ENCODE measurements at places on chromosomes 16 and 17. TPM values are rescaled to one million over a fixed set of nuclear protein-coding genes. Genes with fewer than 3 reads are reported as not detected.

The CCL16 gene
- polyA plus RNA-seq, result not detected

DNA sequence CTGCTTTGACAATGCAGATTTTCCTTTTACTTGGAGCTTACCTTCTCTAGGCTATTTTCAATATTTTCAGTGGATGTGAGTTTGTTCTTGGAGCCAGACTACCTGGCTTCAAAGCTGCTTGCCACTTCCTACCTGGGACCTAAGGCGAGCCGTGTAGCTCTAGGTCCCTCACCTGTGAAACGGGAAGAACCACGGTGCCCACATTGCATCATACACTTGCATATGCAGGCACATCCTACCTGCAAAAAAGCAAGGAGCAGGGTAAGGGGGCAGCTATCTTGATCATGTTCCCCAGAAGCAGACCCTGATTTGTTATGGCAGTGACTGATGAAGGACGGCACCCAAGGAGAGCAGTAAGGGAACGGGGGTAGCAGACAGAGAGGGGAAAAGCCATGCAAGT is 27.0 kb upstream of the MPRIP start:
- no peak for DNase-seq

The KARS1 gene
- polyA plus RNA-seq, result 181 TPM

The ZNF287 gene
- polyA plus RNA-seq, result 9.5 TPM

The NEK8 gene
- polyA plus RNA-seq, result 1.7 TPM

DNA sequence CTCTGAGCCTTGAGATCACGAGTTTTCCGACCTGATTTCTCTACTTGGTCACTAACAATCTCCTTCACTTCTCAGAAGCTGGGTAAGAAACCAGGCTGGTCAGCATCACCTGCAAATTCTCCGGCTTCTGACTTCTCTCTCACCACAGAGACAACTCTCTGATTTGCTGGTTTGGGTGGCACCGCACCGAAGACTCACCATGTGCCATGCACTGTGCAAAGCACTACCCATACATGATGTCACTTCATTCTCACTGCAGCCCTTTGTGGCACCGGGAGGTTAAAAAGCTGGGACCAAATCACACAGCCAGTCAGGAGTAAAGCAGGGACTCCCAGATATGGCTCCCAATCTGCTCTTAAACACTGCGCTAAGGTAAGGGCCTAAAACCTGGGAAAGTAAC is 647 bp downstream of the VAC14 start:
- DNase-seq, result peak; percentile 4

DNA sequence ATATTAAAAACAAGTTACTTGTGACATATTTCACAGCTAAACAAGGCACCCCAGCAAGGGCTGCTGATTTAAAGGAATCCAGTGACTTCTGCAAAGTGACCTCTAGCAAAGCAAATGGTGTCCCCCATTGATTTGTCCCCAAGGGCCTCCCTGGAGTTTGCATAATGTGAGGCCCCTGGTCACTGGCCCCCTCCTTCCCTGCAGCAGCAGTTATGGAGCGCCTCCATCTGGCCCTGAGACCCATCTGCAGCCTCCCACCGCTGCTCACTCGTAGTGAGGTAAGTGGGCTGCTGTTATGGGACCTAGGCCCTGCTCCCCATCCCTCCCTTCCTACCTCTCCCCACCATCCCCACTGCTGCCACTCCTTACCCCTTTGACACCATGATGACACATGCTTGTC is 19.6 kb upstream of the EEF2K start:
- DNase-seq, result no peak

GRCh38 chr17:57945996-57946797 is 9.0 kb downstream of the CUEDC1 start:
- no peak for DNase-seq

GRCh38 chr16:20260215-20261009 is 66.9 kb downstream of the GP2 start:
- no peak for DNase-seq

The ETV4 gene
- not detected for polyA plus RNA-seq

- DNase-seq, result peak; percentile 45
Observed at GRCh38 chr16:53090591-53091411, 36.0 kb downstream of the CHD9 start.

DNA sequence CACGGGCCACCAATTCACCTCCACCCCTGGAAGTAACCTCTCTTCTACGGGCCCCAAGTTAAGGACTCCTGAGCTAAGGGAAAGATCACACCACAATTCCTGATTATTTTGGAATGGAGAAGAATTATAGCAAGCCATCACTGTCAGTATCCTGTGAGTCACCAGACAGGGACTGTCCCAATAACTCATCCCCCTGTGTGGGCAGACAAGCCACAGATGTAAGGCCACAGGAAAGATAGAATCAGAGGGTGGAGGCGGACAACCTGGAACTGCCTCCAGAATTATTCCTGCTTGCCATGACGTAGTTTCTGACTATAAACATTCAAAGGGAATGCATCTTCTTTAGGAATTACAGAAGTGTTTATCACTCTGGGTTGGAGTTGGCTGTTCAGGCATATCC is 5.8 kb upstream of the MYO1D start:
- no peak for DNase-seq

DNA sequence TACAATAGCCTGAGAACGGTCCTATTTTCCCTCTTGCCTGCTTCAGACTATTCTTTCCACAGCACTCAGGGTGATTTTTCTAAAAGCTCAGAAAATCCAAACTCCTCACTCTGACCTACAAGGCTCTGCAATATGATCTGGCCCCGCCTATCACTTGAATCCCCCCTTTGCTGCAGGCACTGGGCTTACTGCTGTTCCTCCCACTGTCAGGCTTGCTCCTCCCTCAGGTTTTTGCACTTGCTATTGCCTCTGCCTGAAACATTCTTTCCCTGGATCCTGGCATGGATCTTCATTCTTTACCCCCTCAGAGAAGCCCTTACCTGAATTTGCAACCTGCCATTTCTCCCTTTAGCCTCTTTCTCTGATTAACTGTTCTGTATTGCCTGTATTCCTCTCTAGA is 52.3 kb downstream of the RPGRIP1L start:
- DNase-seq, result no peak

DNA sequence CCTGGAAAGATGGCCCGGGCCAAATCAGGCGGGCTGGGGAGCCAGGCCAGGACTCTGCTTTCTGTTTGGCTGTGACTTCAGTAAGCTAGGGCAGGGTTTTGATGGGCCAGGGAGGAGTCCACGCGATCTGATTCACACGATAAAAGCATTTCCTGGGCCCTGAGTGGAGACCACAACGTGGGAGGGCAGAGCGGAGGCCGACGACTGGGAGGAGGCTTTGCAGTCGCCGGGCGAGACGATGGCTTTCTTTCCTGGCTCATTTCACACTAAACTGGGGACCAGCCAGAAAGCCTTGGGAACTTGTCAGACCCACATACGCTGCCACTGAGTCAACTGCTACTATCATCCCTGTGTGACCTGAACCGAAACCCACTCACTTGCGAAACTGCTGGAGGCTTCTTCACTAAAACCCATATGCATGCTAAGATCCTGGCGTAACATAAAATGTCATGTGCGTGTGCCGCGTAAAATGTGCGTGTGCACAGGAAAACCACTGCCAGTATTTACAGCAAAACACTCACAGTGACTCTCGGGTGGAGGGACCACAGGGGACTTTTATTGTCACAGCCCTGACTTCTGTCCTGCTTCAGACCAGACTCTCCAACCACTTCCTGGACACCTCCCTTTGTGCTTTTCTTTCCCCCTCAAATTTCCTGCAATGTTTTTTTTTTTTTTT is 14.2 kb upstream of the RHBDF2 start:
- DNase-seq, result peak; percentile 96

- no peak for DNase-seq
Observed at GRCh38 chr17:67606471-67606870, 111.3 kb upstream of the NOL11 start.

- DNase-seq, result no peak
Observed at GRCh38 chr16:49931916-49932315, 76.0 kb upstream of the ZNF423 start.

DNA sequence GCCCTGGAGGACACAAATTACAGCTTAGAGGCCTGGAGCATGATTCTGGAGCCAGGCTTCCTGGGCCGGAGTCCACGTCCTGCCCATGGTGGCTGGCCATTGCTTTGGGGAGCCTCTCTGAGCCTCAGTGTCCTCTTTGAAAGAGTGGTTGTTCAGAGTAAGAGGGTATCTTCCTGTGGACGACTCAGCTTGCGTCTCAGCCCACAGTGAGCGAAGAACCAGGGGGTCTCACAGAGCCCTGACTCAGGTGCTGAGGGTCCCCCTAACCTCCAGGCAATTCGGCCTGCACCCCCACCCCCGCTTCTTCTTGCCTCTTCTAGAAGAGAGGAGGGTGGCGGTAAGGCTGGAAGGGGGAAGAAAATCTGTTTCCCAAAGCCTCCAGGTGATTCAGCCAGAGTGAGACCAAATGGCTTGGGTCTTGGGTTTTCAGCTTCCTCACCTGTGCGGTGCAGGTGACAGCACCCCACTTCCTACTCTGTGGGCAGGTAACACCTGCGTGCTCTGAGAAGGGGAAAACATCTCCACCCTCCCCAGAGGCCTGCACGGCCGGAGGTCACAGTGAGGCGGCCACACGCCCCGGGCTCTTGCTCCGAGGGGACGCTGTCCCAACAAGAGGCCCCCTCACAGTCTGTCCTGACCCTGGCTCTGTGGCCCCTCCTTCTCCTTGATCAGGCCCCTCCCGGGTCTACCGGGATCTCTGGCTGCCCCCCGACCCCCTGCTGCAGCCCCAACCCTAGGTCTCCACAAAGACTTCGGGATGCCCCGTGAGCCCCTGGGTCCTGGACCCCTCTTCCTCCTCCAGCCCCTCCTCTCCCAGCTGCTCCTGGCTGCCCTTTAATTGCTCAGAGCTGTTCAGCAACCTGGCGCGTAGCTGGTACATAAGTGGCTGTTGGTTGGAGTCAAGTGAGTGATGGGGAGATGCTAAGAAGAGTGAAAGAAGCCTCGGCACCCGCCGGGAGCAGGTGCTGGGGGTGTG is 119.2 kb downstream of the METRNL start:
- DNase-seq, result no peak

The TRAF4 gene
- polyA plus RNA-seq, result 2.5 TPM

GRCh38 chr17:81404558-81405165 is 9.4 kb downstream of the BAHCC1 start:
- no peak for DNase-seq

GRCh38 chr17:13643180-13643579 is 41.5 kb upstream of the HS3ST3A1 start:
- DNase-seq, result no peak
